GM12864 (cell line): ENCODE measurements at places on chromosomes 13 and 19.

DNA sequence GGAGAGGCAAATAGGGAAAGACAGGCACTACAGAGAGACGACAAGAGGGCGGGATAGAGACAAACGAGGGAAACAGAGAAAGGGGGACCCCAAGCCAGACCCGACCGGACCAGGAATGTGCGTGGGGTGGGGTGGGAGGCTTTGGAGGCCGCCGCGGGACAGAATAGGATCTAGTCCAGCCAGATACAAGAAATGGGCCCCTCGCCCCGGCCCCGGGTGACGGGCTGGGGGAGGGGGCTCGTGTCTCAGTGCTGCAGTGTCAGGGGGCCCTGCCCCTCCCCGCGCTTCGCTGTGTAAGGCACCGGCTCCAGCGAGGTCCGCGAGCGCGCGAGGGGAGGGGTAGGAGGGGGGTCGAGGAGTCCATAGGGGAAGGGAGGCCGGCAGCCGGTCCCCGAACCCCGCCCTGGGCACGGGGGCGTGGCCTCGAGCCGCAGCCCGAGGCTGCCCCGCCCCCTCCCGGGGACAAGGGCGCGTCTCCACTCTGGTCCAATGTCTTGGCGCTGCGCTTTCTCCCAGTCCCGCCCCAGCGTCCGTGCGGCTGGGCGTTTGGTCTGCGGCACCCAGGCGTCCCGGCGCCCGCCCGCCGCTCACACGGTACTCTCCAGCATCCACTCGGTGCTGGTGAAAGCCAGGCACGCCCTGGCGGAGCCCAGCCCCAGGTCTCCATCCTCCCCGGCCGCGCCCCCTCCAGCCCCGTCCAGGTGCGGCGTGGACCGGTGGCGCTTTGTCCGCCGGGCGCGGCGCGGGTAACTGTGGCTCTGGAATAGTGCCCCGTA is 11.0 kb downstream of the IFNL1 start:
- no peak for DNase-seq

DNA sequence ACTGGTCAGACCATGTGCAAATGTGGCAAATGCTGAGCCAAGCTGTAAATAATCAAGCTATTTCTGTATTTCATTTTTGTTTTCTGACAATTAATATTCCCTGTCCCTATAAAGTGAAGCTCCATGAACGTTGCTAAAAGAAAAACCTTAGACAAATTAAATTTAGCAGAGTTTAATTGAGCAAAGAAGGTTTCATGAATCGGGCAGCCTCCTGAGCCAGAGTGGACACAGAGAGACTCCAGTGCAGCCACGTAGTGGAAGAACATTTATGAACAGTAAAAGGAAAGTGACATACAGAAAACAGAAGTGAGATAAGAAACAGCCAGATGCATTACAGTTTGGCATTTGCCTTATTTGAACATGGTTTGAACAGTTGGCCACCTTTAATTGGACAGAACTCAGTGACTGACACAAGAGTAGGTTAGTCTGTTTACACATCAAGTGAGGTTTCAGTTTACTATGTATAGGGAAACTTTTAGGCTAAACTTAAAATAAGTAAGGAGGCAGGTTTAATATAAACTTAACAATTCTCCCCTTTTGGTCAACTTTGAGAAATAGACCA is 69.7 kb downstream of the UFM1 start:
- DNase-seq, result peak; percentile 44

GRCh38 chr13:108176685-108177274 is 38.6 kb downstream of the LIG4 start:
- no peak for DNase-seq

DNA sequence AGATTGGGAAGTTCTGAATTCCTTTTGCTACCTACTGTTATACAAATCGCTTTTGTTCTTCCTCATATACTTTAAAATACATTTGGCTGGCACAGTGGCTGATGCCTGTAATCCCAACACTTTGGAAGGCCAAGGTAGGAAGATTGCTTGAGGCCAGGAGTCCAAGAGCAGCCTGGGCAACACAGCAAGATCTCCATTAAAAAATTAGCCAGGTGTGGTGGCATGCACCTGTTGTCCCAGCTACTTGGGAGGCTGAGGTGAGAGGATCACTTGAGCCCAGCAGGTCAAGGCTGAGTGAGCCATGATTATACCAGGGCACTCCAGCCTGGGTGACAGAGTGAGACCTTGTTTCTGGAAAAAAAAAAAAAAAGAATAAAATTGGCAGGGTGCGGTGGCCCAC is 34.4 kb upstream of the CXCL17 start:
- no peak for DNase-seq

GRCh38 chr13:100306434-100306999 is 217.6 kb downstream of the PCCA start:
- no peak for DNase-seq

DNA sequence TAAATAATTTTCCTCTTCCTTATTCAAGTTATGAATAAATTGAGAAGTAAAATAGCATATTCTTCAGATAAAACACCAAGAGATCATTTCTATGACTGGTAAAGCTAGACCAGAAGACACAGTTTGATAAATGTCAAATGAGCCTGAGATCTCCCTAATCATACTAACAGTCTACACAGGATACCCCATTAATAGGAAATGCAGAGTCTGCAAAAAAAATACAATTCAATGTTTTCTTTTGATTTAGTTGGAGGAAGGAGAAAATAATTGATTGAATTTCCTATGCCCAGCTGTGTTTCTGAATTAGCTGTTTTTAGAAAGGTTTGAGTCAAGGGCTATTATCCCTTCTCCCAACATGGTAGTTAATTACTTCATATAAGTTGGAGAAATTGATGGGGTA is 734.6 kb upstream of the SLITRK1 start:
- no peak for DNase-seq

DNA sequence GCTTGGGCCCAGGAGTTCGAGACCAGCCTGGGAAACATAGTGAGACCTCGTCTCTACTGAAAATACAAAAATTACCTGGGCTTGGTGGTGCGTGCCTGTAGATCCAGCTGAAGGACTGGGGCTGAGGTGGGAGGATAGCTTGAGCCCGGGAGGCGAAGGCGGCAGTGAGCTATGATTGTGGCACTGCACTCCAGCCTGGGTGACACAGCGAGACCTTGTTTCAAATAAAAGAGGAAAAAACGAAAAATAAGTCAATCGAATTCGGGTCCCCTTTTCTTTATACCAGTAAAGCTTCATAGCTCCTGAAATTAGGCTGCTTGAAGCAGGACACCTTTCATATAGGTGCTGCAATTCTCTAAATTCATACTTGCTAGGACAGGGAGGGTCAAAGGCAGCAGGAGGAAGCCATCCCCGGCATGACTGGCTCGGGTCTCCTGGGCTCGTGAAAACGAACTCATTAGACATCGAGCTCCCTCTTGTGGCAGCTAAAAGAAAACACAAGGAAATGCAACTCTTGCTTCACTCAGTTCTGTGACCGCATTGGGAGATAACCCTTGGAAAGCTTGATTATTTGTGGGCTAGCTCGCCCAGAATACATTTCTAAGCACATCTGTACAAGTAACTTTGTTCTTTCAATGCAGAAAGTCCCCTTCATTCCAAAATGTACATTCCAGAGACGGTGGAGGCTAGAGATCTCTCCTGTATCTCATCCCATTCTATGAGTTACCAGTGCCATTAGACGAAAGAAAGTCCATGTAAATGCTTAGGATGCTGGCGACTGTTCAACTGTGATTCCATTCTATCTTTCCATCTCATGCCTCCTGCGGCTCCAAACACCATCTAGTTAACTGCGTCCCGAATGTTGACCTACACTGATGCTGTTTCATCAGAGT is 16.8 kb downstream of the FPR2 start:
- peak; percentile 40 for DNase-seq

- DNase-seq, result peak; percentile 88
Measured at GRCh38 chr19:35710784-35711723, 6.7 kb downstream of the ZBTB32 start.

- DNase-seq, result no peak
Measured at GRCh38 chr13:29939158-29939557, 88.7 kb upstream of the UBL3 start.

GRCh38 chr13:58343076-58343475 is 711.5 kb downstream of the PCDH17 start:
- no peak for DNase-seq

DNA sequence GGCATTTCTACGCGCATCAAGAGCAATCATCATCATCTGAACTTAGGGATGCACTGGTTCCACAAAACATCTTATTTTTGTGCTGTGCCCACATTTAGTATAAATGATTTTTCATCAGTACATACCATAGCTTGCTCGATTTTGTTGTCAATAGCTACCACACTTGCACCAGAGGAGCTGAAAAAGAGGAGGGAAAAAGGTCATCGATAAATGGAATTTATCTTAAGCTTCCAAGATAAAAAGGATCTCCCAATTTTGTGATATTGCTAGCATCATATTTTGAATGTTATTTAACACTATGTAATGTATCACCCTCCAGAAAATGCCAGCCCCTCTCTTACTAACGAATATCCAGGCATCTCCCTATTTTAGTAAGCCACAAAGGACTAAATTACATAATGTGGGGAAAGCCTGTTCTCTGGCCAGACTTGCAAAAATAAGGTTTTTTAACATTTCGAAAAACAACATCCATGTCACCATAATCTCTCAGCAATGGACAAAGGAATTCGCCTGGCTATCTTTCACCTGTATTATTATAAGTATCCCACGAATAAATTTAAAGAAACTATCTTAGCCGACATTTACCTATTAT is 62.4 kb downstream of the SERP2 start:
- no peak for DNase-seq

- no peak for DNase-seq
Measured at GRCh38 chr13:75541961-75542360, 4.3 kb upstream of the COMMD6 start.

GRCh38 chr19:4052114-4052992 is 14.3 kb downstream of the ZBTB7A start:
- DNase-seq, result no peak

DNA sequence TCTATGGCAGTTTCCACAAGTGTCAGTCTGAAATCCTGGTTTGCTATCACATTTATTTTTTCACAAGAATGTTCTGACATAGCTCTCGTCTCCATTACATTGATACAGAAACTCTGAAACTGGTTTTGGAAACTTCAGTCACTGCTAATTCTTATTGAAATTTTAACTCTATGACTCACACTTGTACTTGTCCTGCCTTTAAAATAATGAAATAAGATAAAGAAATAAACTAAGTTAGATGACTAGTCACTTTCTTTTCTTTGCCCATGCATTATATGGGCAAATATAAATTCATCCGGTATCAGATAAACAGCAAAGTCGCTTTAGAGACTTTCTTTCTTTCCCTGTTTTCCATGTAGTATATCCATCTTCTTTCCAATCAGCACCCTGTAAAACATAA is 257.5 kb downstream of the PCDH9 start:
- DNase-seq, result no peak

- no peak for DNase-seq
Measured at GRCh38 chr13:37211487-37211886, 106.0 kb upstream of the CSNK1A1L start.

DNA sequence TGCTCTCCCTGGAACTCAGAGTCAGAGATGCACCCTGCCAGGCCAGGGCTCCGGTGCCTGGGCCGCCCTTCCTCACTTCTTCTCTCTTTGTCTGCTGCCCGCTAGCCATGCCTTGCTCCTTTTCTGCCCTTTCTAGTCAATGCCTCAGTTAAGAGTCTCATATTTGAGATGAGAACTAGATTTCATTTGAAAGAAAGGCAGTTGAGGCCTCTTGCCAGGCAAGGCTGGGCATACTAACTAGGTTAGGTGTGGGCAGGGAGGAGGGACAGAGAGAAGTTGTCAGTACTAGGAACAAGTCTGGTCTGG is 341.6 kb downstream of the DNAJC15 start:
- no peak for DNase-seq

DNA sequence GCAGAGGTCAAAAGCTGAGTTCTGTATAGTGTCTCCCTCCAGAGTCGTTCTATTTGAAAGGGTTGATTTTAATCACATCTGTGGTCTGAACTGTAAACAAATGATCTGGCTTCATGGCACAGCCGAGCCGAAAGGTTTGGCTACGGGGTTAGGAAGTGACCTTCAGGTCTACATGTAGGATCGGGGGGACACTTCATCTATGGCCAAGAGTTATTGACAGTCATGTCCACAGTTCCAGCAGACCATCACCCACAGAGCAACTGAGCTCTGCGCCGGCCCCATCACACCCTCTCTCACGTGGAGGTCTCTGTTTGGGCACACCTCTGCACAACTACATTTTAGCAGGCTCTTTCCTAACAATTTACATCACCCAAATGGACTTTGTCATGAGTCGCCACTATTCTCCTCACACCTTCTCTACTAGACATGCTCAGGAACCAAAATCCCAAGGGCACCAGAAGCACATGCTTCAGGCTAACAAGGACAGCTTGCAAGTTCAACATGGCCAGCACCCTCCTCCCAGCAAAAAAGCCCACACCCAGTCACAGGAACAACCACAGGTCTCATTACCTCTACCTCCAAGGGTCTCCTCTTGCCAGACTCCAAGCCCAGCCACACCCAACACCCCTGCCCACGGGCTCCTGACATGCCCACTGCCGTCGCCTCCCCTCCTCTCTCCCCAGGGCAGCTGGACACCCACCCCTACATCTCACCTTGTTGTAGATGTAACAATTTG is 36.1 kb upstream of the EPHX3 start:
- no peak for DNase-seq

- DNase-seq, result no peak
Measured at GRCh38 chr13:98778749-98779148, 26.3 kb upstream of the SLC15A1 start.

DNA sequence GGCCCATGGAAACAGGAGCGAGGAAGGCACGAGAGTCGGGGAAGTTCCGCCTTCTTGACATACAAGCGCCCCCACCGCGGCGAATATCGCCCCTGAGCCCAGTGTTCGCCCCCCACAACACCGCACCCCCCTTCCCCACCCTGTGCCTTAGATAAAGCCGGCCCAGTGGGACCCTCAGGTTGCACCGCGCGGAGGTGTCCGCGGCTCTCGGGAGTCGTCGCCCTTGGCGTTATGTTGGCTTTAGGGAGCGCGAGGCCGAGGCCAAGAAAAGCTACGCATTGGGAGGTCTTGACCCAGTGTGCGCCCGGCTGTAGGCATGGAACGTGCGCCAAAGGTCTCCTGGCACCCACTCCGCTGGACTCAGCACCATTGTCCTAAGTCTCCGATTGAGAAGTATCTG is 603 bp upstream of the ZNF132 start:
- no peak for DNase-seq

DNA sequence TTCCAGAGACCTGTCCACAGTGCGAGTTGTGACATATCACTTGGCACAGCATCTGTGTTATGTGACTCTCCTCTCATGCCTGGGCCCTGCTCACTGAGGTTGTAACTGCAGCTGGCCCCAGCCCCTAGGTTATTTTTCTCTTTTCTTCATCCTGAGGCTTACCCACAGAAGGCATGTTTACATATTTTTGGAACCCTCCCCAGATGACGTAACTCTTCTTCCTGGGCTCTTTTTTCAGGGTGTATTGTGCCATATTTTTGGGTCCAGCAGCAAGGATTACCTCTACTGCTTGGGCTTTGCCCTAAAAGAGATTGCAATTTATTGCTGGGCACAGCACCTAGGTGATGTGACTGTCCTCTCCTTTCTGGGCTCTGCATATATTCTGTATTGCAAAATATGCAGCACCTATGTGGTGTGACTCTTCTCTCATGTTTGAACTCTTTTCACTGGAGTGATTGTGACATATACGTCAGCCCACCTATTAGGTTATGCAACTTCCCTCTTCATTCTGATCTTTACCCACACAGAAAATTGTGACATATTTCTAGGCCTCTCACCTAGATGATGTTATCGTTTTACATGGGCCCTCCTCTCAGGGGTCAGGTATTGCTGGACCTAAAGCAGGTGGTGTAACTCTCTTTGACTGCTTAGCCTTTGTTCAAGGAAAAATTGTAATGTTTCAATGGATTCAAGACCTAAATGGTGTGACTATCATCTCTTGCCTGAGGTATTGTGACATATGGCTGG is 64.5 kb upstream of the ZNF724 start:
- no peak for DNase-seq

GRCh38 chr19:10417541-10418234 is 2.6 kb upstream of the PDE4A start:
- no peak for DNase-seq
